ENCODE measurements at places on chromosomes 12 and 14.

GRCh38 chr12:13044002-13044905, at the start of gene FAM234B:
FAM234B (plus strand) TSS chr12:13044381; CDS start chr12:13044404, 23 bp downstream.
- no peak for DNase-seq

- no peak for DNase-seq
These were observed 78.1 kb upstream of the PELI2 start for GRCh38 chr14:56040121-56040520.

GRCh38 chr14:55414551-55414950, 2.9 kb upstream of the ATG14 start:
- DNase-seq, result no peak

DNA sequence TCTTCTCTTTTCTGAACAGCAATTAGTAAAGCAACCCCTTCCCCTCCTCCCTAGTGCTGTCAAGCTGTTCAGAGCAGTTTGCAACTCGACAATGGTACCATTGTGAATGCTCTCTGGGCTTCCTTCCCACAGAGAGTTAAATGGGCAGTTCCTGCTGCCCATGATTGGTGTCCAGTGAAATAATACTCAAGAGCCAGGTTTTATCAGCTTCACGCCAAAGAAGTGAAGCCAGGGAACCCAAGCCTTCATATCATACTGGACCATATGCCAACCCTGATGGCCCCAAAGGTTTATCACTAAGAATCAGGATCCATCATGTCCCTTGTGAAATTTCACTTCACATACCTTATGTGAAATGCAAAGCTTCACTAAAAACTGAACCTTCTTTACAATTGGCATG, 24.7 kb downstream of the INSM2 start:
- no peak for DNase-seq

Data from esophagus squamous epithelium (tissue), 5 donors.